ENCODE measurements at places on chromosomes 4 and X.

DNA sequence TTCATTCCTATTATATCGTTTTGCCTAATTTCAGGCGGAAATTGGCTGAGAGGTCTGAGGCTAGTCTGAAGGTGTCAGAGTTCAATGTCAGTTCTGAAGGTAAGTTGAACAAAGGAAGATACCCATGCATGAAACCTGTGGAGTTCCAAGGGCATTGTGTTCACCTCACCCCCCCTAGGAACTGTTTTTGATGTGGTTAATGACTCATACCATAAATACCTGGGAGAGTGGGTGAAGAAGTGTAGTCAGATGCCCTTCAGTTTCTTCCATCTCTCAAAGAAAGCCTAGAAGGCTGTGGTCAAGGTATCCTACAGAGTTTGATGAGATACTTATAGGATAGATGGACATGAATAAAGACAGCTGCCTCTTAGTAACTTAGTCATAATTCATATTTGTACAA lies 2.7 kb downstream of the UTP14A start:
- DNase-seq, result no peak

DNA sequence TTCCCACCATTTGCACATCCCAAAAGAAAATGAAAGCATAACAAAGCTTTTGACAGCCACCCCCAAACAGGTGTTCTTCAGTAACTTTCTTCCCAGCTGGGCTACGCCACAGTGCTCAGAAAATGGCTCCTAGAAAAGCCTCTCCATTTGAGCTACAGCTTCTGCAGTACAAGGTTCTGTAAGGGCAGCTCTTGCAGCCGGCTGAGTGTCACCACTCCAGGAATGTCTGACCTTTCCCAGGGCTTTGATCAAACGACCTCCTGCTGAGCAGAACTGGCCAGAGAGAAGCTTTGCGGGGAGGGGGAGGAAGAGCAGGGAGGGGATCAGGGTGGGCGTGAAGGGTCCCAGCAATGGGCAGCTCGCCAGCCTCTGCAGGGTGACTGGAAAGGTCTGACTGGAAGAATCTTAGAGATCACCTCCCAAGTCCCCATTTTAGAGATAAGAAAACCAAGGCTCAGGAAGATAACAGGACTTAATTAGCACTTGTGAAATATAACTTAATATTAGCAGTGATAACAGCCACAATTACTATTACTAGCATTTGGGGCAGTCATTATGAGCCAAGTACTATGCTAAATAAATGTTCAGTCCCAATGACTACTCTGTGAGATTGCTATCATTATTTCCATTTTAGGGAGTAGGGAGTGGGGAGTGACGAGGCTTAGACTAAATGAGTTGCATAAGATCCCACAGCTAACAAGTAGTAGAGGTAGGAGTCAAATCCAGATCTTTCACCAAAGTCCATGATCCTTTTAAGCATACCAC lies 51.1 kb downstream of the LEF1 start:
- DNase-seq, result peak; percentile 87

GRCh38 chr4:8577972-8578371 lies 2.2 kb upstream of the GPR78 start:
- no peak for DNase-seq

DNA sequence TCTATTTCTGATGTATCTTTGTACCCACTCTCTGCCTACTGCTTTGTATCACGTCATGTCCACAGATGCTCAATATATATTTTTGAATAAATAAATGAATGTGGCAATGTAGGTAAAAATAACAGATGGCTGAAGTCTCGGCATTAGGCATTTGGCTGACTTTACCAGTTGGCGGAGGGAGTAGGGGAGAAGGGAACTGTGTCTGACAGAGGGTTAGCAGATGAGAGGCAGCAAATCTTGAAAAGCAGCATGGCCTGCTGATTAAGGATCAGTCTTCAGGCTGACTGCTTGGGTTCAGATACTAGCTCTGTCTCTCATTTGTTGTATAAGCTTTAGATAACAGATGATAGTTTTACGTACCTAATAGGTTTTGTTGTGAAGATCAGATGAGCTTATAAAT lies 31.9 kb upstream of the RASGEF1B start:
- DNase-seq, result no peak

- no peak for DNase-seq
These were observed 27.4 kb downstream of the CBLL2 start for GRCh38 chrX:22300130-22300529.

DNA sequence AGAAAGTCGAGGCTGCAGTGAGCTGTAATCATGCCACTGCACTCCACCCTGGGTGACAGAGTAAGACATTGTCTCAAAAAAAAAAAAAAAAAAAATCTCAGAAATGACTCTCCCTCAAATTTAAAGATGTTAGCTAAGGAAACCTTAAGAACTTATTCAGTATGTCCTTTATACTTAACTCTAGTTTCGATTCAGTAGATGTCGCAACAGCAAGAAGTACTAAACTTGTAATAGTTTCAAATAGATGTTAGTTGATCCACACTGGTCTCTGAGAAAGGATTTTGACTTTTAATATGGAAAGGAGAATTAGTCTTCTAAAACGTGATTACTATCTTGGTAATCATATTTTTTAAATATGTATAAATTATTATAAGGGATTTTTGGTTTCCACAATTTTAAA lies 29.6 kb downstream of the NKX3-2 start:
- no peak for DNase-seq

DNA sequence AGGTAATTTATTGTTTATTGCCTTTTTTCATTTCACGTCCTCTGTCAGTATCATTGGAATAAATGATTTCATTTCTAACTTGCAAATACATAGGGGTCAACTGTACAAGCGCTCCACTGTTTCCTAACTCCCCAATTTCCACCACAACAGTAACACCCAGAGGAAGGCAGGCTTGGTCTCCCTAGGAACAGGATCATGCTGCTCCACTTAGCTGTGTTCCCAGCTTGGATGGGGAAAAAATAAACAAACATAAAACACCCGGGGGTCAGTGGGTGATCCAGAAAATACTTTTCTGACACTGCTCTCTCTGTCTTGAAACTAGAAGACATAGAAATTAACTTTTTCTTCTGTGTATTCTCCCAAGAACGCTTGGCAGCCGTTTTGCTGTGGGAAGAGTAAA lies 772.5 kb downstream of the TRIML1 start:
- DNase-seq, result no peak

DNA sequence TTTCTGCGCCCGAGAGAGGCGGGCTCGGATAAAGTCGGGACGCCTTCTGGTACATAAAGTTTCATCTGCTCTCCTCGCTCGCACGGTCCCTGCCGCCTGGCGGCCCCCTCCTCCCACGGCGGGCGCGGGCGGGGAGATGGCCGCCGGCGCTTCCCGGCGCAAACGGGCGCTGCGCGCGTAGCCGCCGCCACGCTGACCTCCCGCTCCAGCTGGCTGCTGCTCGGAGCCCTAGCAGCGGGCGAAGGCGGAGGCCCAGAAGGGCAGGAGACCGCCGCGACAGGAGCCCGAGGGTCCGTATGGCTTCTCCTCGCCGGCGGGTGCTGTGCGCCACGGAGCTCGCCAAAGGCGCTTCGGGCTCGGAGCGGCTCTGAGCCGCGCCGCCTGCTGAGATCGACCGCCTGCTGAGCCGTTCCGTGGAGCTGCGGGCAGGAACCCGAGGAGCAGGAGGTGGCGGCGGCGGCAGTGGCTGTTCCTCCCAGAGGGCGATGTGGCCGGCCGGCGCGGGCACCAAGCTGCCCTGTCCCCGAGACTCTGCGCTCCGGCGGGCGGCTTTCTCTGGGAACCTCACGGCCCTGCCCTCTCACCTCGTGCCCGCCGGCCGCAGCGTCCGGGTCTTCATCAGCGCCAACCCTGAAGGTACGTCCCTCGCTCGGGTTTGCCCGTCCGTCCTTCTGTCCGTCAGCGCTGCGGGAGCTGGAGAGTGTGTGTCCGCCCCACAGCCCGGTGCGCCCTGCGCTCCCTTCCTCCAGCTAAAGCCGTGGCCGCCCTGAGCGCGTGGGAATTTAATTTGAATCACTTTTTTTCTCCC lies at the start of gene NWD2:
TSS of gene NWD2 (plus strand) at position 161 of the 808 bp plus-strand sequence. CDS start at position 486, 325 bp downstream.
- DNase-seq, result peak; percentile 55

DNA sequence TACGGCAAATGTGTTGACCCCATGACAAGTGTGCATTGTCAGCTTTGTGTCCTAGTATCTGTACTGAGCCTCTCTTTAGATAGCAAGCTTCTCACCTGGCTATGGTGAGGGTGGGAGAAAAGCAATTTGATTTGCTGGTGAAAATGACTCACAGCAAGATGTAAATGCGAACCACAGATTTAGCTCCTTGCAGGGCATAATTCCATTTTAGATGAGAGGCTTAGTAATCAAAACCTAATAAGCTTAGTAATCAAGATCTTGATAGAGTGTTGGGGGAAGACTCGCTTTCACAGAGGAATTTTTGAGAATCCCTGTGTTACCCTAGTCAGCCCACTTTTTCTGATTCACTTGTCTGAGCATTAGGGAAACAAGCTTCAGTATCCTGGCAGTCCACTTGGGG lies 7.7 kb upstream of the OCIAD2 start:
- no peak for DNase-seq

DNA sequence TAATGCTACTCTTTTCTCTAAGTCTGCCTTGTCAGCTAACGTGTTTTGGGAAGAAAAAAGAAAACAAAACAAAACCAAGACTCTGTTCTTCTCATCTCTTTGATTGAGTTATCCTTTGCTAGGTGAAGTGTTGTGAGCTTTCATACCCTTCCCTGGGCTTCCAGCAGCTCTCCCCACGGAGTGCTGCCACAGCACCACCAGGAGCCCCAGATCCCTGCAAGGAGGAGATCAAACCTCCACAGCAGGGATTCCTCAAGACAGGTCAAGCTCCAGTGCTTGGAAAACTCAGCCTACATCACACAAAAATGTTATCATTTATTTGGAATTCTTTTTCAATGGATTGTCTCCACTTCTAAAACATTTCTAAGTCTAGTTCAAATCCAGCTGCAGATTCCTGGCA lies 1981.9 kb upstream of the TENM3 start:
- DNase-seq, result peak; percentile 19

DNA sequence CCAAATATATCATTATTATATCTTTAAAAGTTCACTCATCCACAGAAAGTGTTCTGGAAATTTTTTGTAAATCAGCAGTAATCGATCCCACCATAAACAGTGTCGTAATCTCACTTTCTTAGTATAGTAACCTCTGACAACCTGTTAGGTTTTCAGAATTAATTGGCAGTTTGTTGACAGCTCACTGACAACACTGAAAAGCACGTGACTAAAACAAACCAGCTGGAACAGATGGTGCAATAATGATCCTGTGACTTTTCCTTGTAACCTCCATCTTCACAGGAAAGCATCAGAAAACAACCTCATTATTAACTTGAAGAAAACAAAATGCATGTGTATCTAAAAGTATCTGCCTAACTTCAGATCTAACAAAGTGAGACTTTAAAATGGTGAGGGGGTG lies 48.5 kb downstream of the FSTL5 start:
- DNase-seq, result no peak

DNA sequence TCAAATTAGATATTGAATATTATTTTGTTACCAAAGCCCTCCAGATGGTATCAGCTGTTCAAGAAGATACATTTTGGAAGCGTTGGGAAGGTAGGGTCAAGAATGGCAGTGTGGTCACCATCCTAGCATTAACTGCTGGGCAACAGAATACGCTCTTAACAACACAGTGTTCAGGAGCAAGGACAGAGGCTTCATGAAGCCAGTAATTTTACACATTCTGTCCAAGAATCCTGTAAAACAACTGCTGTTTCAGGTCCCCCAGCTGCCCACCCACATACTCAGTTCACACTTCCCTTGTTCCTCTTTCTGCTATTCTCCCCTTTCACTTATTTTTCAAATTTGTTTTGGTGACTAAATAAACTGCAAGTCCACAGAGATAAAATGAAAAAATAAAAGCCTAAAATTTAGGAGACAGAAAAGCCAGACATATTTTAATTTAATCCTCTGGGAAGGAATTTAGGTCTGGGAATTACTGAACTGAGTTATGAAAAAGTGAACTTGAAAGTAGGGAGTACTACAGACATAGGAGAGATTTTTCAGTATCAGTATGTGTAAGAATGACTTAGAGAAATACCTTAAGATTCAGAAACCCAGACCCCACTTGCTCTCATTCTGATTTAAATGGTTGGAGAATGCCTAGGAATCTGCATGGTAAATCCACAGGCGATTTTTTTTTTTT lies 406.7 kb downstream of the MAPK10 start:
- peak; percentile 23 for DNase-seq

- no peak for DNase-seq
These were observed 124.9 kb downstream of the FRMPD4 start for GRCh38 chrX:12263211-12263610.

GRCh38 chr4:150080875-150081274 lies 2.6 kb downstream of the DCLK2 start:
- no peak for DNase-seq

GRCh38 chr4:182107931-182108330 lies 135.3 kb upstream of the TENM3 start:
- no peak for DNase-seq

DNA sequence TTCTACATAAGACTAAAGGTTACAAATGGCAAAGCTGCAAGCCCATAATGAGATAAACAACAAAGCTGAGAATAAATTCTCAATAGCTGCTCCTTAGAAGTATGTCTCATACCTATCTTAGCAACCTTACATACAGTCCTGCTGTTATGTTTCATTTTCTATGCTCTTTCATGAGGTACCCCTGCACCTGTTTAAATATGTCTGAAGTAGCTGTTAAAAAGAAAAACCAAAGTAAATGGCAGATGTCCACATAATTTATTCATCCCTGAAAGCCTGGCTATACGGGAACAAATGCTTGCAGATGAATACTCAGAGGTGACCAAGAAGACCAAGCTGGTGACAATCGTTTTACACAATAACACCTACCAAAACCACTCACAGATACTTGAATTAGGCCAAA lies 22.5 kb downstream of the PPA2 start:
- no peak for DNase-seq

DNA sequence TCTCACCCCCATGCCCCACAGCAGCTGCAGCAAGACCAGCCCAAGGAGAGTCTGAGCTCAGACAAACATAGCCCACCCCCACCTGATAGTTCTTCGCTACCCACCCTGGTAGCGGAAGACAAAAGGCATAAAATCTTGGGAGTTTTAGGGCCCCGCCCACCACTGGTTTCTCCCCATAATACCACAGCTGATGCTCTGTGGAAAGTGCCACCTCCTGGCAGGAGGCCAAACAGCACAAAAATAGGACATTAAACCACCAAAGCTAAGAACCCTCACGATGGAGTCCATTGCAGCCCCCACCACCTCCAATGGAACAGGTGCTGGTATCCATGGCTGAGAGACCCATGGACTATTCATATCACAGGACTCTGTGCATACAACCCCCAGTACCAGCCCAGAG lies 226.7 kb downstream of the SNCA start:
- peak; percentile 6 for DNase-seq

- peak; percentile 64 for DNase-seq
These were observed 36.1 kb upstream of the DOCK11 start for GRCh38 chrX:118459494-118459893.

DNA sequence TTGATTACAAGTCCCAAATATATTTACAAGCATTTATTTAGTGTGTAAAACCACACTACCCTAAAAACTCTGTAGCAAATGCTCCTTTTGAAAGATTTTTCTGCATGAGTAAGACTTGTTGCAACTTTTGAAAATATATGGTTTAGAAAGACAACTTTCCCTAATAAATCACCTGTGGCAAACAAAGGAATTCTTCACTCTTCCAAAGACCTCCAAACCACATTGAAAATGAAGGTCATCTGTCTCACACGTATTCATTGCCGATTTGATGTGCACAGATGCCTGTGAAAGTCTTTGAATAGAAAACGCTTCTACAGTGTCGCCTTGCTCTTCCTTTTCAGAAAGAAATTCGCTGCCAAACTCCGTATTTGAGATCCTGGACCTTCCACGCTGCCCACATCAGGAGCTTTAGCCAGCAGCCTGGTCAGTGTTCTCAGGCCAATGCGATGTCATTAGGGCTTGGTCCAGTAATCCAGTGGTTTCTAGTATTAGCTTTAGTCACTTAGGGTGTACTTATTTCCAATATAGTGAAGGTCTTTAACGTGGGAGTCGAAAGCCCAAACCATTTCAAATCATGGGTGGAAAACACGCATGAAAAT lies 22.2 kb downstream of the SPINK2 start:
- no peak for DNase-seq
